NCI-H2029 (cell line): ENCODE measurements at places on chromosomes 6 and 20.

DNA sequence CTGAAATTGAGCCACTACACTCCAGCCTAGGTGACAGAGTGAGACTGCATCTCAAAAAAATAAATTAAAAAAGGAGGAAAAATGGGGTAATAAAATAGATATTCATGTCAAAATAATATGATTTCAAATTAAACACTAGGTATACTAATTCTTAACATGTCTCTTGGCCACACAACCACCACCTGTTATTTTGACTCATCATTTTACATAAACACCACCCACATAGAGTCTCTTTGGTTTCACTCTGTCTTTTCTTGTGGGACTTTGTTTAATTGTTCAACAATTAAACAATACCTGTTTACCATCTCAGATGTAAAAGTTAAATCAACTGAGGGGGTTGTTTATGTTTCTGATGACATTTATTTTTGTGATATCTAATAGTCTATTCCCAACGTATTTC is 476.8 kb upstream of the ADGRB3 start:
- DNase-seq = no peak

DNA sequence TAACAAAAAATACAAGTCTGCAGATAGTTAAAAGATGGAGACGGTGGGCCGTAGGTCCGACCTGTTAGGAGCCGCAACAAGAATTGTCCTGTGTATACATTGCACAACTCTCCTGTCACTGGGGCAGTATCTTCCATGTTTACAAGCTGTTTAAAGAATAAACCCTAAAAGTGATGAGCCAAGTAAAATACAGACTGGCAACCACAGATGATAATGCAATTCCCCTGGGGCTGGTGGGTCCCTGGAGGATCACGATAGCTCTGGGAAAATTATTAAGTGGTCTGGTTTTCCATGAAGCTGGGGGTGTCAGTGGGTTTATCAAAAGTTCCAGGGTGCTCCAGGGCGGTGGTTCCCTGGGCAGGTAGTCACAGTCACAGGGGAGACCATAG is 8.1 kb upstream of the FAM50B start:
- DNase-seq = no peak

GRCh38 chr20:542777-543368 is 717 bp downstream of the CSNK2A1 start:
- no peak for DNase-seq

- DNase-seq = no peak
These were observed 18.3 kb upstream of the NHSL1 start for GRCh38 chr6:138517635-138518034.

DNA sequence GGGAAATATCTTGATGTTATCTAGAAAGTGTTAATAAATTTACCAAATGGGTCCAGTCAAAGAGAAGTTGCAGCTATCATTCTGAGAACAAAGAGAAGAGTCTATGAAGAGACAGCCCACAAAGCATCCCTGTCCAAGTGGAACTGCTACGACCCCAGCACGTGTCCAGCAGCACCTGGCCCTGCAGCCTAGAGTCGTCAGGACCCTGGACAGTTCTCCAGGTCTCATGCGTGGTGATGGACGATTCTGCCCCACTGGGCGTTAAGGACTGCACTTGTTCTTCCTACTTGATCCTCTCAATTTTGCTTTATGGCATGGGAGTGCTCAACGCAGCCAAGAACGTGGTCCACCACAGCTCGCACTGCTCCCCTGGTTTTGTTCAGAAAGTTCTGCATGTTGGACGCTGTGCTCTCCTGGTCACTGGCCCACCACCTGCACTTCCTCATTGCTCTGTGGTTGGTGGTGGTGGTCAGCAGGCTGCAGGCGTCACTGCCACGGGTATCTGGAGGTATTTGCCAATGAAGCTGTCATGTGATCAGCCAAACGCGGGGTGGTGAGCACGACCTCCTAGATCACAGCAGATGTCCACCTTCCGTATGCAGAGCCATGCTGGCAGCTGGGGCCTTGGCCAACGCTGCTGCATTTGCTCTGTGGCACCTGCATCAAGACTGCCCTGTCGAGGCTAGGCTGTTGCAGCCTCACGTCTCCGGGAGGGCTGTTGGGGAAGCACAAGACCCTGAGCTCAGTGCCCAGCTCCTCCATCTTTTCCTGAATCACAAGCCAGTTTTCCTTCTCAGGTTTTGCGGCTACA is 356.4 kb downstream of the CDH4 start:
- DNase-seq = no peak

DNA sequence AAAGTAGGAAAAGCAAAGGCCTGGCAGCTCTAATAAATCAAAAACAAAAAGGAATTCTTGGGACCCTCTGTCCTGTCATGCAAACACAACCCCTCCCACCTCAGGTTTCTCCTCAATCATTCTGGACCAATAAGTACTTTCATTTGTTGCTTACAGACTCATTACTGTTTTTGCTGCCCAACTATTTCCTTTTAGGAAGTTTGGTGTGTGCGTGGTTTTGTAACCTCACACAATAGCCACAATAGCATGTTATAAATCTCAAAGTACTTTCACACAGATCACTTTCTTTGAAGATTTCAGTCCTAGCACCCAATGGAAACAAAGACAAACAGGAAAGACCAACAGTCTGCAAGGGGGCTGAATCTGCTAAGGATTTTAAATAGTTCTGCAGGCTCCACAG is 4.5 kb downstream of the MRPL14 start:
- no peak for DNase-seq

- peak; percentile 96 for DNase-seq
These were observed 58.9 kb downstream of the TRIM38 start for GRCh38 chr6:26021350-26022131.

DNA sequence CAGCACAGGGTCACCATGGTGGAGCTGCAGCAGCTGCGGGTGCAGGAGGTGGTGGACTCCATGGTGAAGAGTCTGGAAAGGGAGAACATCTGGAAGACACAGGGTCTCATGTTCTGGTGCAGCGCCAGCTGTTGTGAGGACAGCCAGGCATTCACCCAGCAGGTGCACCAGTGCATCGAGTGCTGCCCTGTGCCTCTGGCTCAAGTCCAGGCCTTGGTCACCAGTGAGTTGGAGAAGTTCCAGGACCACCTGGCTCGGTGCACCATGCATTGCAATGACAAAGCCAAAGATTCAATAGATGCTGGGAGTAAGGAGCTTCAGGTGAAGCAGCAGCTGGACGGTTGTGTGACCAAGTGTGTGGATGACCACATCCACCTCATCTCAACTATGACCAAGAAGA is 22.9 kb upstream of the RIPK1 start:
- DNase-seq = peak; percentile 97

GRCh38 chr6:151240036-151240685 is 394 bp downstream of the AKAP12 start:
- no peak for DNase-seq

DNA sequence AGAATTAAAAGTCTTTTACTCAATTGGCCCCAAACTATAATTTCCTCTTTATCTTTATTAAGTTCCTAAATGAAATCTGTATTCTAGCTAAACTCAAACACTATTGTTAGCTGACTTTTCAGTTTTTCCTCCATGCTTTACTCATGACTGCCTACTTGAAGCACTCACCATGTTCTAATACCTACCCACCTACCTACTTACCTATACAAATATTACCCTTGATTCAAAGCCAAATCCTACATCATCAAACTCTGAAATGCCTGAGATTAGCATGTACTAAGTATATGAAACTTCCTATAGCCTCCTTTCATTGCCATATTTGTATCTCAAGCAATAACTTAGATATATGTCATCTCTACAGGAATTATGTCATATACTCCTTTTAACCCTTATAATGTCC is 259.7 kb downstream of the HDGFL1 start:
- DNase-seq = peak; percentile 17

DNA sequence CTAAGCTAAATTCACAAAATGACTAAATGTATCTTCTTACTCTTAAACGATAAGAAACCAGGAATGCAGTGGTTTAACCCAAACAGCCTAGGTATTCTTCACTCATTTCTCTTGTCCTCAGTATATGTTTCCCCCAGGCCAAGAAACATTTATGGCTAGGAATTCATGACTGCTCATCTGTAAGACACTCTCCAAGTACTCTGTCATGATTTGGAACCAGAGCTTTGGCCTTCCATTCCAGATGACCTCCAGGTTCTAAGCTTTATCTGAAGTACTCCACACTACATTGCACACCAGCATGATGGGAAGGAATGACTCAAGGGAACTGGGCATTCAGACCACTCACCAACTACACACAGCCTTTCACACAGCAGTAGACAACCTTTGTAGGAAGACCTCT is 29.3 kb downstream of the NT5E start:
- no peak for DNase-seq

- DNase-seq = no peak
These were observed at the start of gene TIAM2 for GRCh38 chr6:154995254-154996015. TIAM2 (plus strand) TSS chr6:154995315; CDS start chr6:155129224, 133,909 bp downstream.

GRCh38 chr6:118764766-118765165 is 113.4 kb upstream of the CEP85L start:
- no peak for DNase-seq

GRCh38 chr6:43780941-43781928 is 11.2 kb downstream of the VEGFA start:
- no peak for DNase-seq

- DNase-seq = no peak
These were observed 99.5 kb downstream of the CDKAL1 start for GRCh38 chr6:20633566-20634340.

- no peak for DNase-seq
These were observed 18.2 kb upstream of the MYB start for GRCh38 chr6:135162678-135163439.

- DNase-seq = no peak
These were observed 33.5 kb downstream of the RPP21 start for GRCh38 chr6:30378290-30378937.

- no peak for DNase-seq
These were observed 101.5 kb upstream of the OGFRL1 start for GRCh38 chr6:71187141-71187540.

DNA sequence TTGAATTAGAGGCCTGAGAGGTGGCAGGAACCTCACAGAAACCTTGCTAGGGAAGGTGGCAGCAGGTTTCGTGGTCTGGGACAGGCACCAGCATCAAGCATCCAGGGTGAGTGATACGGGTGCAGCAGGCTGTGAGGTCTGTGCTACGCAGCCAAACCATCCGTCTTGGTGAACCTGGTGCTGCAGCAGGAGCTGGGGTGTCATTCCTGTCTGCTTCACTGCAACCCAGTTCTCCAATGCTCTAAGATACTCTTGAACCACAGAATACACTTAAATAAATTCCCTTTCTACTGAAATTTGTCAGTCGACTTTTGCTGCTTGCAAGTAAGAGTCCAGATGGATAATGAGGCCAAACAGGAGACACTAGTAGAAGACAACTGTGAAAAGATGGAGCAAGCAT is 9.7 kb upstream of the CBLN4 start:
- no peak for DNase-seq

DNA sequence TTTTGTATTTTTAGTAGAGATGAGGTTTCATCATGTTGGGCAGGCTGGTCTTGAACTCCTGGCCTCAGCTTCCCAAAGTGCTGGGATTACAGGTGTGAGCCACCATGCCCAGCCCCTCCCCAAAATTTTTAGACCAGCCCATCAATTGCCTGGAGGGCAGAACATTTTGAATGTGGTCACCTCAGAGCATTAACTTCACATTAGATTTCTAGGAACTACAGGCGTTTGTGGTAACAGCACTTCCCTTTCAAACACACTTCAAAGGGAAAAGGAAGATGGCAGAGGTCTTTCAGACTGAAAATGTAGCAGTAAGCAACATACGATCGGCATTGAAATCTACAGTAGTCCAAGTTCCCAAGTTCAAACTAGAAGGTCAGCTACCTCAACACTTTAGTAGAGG is 12.3 kb upstream of the SLA2 start:
- DNase-seq = no peak

DNA sequence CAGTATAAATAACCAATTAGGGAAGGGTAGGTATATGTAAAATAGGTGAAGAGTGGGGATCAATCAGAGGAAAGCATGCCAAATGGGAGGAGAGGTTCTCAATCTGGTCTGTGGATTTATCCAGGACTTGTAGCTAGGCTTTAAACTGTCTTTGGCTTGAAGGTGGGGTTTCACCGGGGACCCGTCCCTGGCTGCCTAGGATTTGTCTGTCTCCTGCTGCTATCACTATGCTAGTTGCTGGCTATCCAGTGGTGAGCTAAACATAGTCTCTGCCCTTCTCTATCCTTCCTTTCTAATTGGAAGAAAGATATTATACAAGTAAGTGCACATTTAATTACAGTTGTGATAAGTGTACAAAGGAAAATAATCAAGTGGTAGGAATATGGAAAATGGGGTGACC is 58.8 kb downstream of the DOP1A start:
- DNase-seq = no peak

GRCh38 chr6:37877373-37878149 is 58.0 kb downstream of the ZFAND3 start:
- DNase-seq = no peak

DNA sequence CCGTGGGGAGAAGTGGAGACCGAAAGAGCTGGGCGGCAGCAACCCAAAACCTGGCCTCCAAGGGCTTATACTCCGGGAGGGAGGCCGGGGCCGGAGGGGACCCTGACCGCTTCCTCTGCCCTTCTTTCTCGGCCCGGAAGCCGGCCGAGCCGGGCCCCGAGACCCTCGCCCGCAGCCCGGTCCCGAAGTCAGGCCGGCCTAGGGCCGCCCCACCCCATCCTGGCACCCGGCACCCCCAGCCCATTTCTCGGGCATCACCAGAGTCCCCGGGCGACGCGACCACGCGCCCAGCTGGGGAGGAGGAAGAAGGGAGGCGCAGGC is 572 bp upstream of the ZDHHC14 start:
- no peak for DNase-seq

DNA sequence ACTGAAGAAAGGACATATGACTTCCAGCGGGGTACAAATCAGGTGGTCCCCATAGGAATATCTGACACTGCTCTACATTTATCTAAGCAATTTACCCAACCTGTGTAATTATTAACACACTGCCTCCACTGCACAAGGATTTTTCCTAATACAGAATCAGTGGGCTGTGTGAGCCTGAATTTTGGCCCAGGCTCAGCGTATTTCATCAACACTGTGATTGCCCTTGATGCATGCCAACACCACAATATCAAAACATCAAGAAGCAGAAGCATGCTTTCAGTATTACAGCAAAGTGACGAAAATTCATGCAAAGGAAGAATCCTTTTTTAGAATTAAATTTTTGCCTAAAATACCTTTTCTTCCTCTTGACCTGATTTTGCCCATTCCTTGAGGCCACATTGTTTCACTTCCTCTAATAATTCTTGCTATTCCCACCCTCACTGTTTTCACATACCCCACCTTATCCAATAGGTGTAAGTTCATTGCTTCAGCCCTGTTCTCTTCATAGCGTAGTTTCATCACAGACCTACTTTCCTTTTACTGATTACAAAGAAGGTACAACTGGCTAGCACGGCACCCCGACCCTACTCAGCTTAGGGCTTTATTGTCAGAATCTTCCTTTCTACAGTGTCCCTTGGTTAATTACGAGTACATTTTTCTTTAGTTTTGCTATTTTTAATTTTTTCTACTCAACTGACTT is 83.7 kb upstream of the PTCHD4 start:
- no peak for DNase-seq

- DNase-seq = no peak
These were observed 17.5 kb downstream of the HMGN4 start for GRCh38 chr6:26555505-26556262.

DNA sequence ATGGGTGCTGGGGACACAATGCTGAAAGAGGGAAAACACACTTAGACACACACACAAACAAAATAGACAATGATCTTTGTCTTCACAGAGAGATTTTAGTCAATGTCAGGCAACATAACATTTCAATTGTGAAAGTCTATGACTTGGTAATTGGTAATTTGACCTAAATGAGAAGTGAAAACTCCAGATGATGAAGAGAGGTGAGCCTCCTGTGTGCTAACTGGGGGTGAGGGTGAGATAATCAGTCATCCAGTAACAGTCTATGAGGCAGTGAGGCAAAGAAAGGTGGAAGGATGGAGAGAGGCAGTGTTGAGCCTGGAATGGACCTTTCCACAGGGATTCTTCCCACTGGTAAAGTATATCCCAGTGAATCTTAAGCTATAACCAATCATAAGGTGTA is 744.2 kb downstream of the MAFB start:
- DNase-seq = no peak
